ENCODE measurements at places on chromosomes 16 and 17.

GRCh38 chr16:30090610-30091331, 953 bp downstream of the TBX6 start:
- DNase-seq: no peak

GRCh38 chr16:3133844-3134243, 985 bp upstream of the ZNF213 start:
- DNase-seq: no peak

DNA sequence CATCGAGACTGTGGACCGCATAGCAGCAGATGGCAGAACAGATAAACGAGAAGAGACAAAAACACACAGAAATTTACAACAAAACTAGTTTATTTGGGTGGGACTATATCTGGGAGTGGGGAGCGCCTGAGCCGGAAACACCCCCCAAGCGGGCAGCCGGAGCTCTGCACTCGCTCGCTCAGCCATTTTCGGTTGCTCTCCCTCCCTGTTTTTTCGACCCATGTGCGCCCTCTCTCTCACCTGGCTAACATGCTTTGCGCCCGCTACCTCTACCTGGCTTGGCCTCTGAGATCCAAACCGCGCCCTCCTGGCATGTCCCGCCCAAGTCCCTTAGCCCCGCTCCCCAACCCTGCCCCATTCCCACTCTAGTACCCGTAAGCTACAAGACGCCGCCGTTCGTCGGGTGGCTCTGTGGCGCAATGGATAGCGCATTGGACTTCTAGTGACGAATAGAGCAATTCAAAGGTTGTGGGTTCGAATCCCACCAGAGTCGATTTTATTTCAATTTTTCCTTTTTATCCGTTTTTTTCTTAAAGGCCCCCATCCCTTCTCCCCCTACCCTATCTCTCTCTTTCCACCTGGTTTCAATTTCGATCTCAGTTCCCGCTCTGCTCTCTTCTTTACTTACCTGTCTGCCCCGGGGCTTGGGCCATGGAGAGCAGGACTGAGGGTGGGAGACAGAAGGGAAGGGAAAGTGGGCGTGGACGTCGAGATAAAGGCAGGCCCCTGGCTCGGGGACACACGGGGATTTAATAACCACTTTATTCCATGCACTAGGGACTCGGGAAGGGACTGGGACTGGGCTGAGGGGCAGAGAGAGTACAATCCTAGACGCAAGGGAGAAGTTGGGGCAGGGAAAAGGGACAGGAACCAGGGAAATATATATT, 2.4 kb upstream of the ALOXE3 start:
- no peak for DNase-seq

- DNase-seq: peak; percentile 70
These were observed 110.2 kb upstream of the NLRP1 start for GRCh38 chr17:5694551-5694950.

DNA sequence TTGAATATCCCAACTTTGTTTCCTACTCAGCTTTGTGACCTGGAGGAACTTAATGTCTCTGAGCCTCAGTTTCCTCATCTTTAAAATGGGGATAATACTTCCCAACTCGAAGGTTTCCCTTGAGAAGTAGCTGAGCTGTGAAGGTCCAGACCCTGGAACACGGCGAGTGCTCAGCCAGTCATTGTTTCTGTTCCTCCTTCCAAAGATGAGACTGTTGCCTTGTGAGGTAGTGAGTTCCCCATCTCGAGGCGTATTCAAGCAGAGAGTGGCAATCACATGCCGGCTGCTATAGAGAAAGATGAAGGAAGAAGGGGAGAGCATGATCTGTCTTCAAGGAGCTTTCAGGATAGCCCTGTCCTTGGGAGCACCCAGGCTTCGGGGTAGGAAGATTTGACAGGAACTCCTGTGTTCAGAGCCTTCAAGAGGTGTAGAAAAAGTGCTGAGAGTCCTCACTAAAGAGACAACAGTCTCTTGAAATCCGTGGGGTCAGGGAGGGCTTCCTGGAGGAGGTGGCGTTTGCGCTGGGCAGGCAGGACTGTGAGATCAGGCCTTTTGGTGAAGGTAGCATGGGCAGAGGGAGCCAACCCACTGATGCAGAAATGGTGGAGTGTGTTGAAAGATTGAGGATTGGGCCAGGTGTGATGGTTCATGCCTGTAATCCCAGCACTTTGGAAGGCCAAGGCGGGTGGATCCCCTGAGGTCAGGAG, 27.2 kb downstream of the SPNS2 start:
- DNase-seq: no peak

GRCh38 chr16:73113336-73113735, 65.4 kb upstream of the ZFHX3 start:
- no peak for DNase-seq

DNA sequence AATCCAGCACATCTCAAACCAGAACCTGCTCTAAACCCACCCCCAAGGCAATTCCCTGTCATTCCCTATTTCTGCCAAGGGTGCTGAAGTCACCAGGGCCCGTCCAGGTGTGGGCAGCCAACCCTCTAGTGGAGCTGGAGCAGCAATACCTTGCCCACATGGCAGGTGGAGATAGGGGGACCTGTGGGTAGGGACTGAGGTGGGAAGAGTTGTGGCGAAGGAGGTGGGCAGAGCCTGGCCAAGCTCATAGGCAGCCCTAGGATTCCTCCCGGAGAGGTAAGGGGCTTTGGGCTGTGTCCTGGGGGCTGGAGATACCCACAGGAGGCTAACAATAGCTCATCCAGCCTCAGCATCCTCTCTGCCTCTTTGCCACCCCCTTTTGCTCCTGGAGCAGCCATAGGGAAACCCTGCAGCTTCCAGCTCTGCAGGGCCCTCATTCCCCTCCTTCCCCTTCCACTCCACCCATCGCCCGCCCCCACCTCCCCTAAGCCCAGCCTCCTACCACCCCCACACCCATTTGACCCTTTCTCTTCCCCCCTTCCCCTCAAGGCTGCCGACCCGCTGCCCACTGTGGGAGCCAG, 30.4 kb upstream of the CRHR1 start:
- DNase-seq: no peak

GRCh38 chr16:48064971-48065370, 90.8 kb downstream of the ABCC12 start:
- DNase-seq: no peak

- DNase-seq: peak; percentile 52
These were observed 32.1 kb downstream of the ABR start for GRCh38 chr17:1147664-1148063.

DNA sequence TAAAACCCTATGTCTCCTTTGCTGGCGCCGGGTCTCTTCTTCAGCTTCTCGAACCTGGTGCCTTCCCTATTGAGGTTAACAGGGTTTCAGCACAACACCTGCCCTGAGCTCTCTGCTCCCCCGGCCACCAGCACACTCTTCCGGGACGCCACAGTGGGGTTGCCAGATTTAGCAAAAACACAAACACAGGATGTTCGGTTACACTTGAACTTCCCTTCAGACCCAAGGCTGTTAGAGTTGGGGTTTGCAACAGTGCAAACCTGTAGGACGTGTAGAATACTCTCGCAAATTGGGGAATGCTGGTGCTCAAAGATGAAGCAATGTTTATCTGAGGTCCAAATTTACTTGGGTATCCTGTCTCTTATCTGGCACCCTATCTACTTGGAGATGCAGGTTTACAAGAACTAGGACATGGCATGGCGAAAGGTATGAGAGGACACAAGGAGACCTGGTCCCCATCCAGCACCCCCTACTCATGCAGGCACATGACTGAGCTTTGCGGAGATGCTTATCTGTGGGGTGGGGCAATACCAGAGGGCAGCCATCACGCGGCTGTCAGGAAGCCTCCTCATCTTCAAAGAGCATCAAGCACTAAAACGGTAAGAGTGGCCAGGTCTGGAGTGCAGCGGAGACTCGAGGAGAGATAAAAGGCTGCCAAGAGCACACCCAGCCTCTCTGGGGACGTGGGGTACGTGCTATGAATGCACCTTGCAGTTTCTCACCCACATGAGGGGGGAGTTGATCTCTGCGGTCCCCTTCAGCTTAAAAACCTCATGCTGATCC, 52.8 kb downstream of the SDK2 start:
- peak; percentile 46 for DNase-seq

DNA sequence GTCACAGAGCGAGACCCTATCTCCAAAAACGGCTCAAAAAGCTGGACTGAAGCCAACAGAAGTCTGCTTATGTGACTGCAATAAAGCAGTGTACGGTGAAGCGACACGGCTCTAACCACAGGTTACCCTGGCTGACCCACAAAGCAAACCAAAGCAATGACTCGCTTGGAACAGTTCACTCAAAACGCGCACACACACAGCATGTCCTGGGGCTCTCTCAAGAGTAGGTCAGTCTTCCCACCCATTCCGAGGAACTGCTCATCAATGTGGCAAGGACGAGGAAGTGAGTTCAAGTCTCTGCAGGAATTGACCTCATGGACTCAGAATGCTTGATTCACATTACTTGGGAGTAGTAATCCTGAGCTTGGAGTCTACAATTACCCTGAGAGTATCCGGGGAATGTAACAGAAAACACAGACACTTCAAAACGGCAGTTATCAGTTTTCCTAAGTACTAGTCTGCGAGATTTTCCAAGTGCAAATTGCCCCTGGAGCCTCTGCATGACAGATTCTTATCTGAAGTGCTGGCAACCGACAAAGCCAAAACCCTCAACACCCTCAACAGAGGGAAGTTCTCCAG, 25.4 kb downstream of the PELP1 start:
- no peak for DNase-seq

DNA sequence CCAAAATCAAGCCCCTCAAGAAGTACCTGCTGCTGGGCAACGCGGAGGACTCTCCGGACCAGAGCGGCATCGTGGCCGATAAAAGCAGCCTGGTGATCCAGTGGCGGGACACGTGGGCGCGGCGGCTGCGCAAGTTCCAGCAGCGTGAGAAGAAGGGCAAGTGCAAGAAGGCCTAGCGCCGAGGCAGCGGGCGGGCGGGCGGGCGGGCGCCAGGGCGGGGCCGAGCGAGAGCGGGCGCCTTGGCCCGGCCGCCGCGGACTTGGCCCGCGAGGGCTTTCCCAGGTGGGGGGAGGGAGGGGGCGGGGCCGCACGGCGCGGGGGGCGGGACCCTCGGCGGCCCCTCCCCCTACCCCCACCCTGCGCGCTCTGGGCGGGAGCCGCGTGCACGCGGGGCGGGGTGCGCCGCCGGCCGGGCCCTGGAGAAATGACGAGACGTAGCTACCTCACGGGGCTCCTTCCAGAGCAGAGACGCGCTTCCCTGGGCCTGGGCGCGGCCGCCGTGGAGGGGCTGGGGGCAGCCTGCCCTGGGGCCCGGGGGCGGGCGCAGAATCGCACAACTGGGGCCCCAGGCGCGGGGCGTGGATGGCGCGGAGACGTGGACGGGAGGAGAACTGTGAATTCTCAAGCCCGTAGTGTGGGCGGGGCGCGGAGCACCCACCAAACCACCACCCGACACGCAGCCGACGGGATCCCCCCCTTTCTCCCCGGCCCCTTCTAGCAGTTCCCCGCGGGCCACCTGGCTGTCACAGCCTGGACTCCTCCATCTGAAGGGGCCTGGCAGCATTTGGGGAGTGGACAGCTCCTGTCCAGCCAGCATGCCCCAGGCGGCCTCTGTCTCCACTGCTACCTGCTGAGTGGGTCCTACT, 218.7 kb downstream of the NTN1 start:
- DNase-seq: no peak

DNA sequence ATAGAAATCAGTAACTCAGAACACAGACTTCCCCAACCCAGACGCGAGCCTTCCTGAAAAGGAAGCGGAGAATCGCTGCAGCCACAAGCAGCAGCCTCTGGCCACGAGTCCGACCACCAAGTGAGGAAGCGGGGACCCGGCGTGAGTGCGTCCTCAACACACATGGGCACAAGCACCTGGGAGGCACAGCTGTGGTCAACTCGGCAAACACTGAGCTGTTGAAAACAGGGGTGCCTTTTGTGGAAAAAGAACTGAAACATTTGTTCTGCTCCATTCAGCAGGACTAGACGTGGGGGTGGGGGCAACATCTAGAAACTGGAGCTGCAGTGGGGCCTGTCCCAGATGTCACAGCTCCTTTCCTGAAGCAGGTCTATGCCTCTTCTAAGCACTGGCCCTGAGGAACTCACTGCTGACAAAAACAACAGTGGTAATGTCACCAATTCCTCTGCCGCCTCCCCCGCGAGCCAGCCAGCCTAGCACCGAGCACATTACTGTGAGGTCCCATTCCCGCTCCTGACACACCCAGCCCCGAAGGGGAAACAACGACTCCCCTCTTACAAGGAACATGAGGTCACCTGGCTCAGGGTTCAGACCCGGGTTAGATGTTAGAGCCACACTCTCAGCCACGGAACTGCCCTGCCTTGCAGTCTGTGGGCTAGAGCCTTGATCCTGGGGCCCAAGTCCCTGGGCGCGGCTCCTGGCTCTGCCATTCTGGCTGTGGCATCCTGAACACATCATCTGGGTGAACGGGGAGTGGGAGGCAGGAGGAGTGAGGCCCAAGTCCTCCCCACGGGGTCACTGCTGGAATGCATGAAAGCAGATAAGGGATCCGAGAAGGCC, 29.0 kb downstream of the KDM8 start:
- DNase-seq: no peak
